ENCODE measurements at places on chromosomes 13 and 19.

- DNase-seq, result no peak
Observed at GRCh38 chr19:50531171-50531612, 17.5 kb upstream of the ASPDH start.

DNA sequence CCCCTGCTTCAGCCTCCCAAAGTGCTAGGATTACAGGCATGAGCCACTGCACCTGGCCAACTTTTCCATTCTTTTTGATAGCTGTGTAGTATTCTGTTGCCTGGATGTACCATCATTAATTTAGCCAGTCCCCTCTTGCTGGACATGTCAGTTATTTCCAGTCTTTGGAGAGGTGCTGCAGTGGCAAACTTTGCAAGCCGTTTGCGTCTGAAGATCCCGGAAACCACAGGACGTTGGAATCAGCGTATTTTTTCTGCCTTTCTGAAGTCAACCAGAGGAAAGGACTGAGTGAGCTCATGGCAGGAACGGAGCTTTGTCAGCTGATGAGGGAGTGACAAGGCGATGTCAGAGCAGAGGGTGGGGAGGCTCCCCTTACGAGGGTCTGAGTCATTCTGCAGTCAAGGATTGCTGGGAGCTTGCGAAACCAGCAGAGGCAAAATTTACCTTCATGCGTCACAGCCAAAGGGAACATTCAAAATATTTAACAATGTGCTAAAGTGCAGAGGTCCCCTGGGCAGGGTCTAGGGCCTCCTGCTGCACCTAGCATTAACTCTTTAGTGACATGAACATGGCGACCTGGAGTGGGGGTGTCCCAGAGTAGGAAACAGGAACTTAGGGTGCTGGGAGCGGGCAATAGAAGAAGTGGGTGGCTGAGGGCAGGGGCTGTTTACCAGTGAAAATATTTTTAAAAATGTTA lies 5.6 kb downstream of the C5AR1 start:
- DNase-seq, result peak; percentile 37

- no peak for DNase-seq
Observed at GRCh38 chr13:24272452-24273161, 36.8 kb upstream of the C1QTNF9 start.

- DNase-seq, result no peak
Observed at GRCh38 chr19:41415154-41415571, 12.0 kb downstream of the B3GNT8 start.

- no peak for DNase-seq
Observed at GRCh38 chr19:47381121-47381520, 32.0 kb downstream of the DHX34 start.

- DNase-seq, result peak; percentile 87
Observed at GRCh38 chr13:23466144-23467002, 32.9 kb upstream of the SACS start.

GRCh38 chr19:3162418-3163229 lies 15.9 kb upstream of the S1PR4 start:
- no peak for DNase-seq

GRCh38 chr13:40779049-40779448 lies 8.1 kb upstream of the MRPS31 start:
- DNase-seq, result no peak

DNA sequence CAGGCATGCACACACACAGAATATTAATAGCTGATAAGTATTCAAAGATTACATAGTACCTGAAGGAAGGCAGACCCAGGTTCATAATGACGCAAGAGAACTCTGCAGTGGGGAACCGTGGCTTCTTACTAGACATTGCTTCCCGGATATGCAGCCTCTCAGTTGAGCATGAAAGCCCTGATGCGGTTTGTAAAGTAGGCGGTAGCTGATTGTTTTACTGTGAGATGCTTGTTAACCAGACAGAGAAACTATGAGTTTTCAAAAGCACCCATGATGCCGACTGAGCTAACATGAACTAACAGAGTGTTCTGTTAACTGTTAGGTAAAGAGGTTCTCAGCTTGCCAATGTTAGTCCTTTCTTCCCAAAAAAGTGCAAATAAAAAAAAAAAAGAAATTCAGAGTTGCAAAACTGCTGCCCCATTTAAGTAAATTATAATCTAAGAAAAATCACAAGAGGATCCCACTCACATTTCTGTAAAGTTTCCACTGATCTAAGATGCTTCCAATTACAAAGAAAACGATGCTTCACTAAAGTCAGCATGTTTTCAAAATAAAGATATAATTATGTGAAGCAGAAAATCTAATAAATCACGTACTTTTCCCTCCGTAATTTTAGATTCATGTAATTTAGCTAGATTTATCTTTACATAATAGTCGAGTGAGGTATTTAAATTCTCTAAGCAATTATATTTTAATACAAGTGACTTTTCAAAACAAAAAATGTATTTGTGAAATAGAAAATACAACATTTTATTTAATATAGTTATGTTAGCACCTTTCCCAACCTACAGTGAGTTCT lies 2.2 kb downstream of the FLT1 start:
- no peak for DNase-seq

- DNase-seq, result no peak
Observed at GRCh38 chr13:102825921-102826706, 19.7 kb upstream of the ERCC5 start.

DNA sequence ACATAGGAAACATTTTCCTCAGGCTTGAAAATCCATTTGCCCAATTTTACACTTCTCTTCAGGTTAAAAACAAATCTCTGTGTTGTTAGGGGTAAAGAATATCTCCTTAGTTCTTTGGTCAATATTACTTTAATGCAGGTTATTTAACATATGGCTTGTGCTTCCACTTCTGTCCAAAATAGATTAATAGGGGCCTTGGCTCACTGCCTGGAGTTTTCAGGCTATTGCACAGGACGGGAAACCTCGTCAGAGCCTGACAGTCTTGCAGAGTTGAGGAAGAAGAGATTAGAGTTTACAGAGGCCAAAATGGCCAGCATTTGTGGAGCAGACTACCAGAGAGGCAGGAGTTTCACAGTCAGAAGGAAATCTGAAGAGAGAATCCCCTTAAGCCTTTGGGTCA lies 863.9 kb upstream of the GPC6 start:
- peak; percentile 20 for DNase-seq

- peak; percentile 43 for DNase-seq
Observed at GRCh38 chr19:39352381-39353255, 10.4 kb downstream of the SAMD4B start.

GRCh38 chr19:21694171-21694906 lies 73.0 kb downstream of the ZNF100 start:
- no peak for DNase-seq

- DNase-seq, result no peak
Observed at GRCh38 chr13:113809934-113810333, 50.9 kb downstream of the TMEM255B start.

- no peak for DNase-seq
Observed at GRCh38 chr19:48454150-48454730, 1.1 kb upstream of the KCNJ14 start.

DNA sequence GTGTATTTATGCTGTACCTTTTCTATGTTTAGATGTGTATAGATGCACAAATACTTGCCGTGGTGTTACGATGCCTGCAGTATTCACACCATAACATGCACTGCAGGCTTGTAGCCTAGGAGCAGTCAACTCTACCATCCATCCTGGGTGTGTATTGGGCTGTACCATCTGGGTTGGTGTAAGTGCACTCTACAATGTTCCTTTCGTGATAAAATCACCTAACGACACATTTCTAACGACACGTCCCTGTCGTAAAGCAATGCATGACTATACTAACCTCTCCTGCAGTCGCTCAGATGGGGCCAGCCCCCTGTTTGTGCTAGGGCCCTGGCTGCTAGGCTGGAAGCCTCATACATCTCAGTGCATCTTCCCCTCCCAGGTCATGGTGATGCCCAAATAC lies 18.4 kb downstream of the CD177 start:
- DNase-seq, result no peak

DNA sequence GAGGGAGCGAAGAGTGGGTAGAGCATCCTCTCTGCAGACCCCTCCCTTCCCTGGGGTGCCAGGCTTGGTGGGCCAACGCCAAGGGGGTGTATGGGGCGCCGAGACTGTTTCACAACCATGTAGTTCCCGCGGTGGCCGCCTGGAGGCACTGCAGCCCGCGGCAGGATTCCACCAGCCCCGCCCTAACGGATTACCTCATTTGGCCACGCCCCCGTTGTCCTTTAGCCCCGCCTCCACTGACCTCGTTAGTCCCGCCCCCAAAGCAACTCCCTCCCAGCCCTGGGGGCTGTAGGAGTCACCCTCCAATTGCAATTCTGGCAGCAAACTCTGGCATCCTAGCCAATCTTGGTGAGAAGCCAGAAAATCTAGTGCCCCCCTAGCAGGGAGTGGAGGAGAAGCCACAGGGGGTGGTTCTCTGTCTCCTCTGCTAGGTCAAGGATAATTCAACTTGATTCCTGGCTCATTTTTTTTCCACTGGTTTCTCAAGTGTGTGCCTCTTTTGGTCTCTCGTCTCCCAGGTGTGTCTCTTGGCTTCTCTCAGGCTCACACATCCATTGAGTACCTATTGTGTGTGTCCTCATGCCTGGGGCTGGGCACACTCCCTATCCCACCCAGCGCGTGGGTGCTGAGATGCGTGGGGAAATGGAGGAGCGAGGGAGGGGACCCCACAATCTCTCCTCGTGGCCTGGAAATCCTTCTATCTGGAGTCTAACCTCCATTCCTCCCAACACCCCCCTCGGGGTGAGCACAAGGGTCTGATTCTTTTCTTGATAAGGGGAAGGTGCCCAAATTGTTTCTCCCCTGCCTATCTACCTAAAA lies 2.0 kb downstream of the OLFM2 start:
- peak; percentile 80 for DNase-seq

DNA sequence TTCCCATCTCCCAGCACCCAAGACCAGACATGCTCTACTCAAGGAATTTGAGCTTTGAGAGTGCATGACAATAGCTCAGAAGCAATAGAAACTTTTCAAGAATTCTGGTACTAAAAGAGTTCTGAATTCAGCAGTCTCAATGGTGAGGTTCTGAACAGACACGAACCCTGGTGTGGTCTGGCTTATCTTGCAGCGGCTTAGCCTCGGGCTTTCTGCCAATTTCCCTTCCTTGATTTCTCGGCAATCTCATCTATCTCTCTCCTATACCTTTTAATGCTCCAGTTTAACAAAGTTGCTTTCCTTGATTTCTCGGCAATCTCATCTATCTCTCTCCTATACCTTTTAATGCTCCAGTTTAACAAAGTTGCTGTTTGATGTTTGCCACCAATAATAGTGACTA lies 174.6 kb downstream of the SPRY2 start:
- no peak for DNase-seq

GRCh38 chr13:44276061-44276460 lies 97.6 kb upstream of the SERP2 start:
- no peak for DNase-seq

GRCh38 chr13:89968470-89968869 lies 1379.0 kb upstream of the MIR17HG start:
- DNase-seq, result no peak

GRCh38 chr13:80296638-80297037 lies 44.3 kb downstream of the SPRY2 start:
- no peak for DNase-seq

- no peak for DNase-seq
Observed at GRCh38 chr19:17811681-17812080, 9.6 kb downstream of the INSL3 start.

GRCh38 chr19:14871619-14872230 lies 14.2 kb downstream of the OR7A17 start:
- DNase-seq, result no peak

GRCh38 chr19:20273951-20274570 lies 107.0 kb downstream of the ZNF486 start:
- no peak for DNase-seq

- DNase-seq, result no peak
Observed at GRCh38 chr13:98782654-98783053, 30.2 kb upstream of the SLC15A1 start.

- no peak for DNase-seq
Observed at GRCh38 chr13:97226788-97227627, 4.9 kb downstream of the MBNL2 start.

DNA sequence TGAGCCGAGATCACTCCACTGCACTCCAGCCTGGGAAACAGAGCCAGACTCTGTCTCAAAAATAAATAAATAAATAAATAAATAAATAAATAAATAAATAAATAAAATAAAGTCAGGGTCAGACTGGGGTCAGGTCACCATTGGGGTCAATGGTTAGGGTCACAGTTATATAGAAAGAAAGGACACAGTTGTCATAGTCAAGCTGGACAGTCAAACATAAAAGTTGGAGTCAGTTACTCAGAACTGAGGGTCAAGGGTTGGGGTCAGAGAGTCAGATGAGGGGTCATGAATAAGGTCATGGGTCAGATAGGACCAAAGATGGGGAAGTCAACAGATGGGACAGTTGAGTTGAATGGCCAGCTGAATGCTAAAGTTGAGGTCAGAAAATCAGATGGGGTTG lies 16.7 kb upstream of the EPOR start:
- DNase-seq, result no peak

DNA sequence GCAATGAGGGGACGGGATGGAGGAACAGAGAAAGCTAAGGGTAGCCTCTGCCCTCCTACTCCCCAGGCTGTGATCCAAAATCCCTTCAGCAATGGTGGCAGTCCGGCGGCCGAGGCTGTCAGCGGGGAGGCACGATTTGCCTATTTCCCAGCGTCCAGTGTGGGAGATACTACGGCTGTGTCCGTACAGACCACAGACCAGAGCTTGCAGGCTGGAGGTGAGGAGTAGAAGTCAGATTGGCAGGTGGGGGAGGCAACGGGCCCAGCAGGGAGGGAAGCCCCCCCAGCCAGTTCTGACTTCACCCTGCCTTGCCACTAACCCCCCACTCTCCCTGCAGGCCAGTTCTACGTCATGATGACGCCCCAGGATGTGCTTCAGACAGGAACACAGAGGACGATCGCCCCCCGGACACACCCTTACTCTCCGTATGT lies 1.6 kb downstream of the USF2 start:
- no peak for DNase-seq

- DNase-seq, result peak; percentile 90
Observed at GRCh38 chr19:49690656-49691242, at the start of gene CPT1C. Gene CPT1C, plus strand, starts transcription at chr19:49691116. Its CDS starts 1,137 bp downstream, at chr19:49692253.

- DNase-seq, result no peak
Observed at GRCh38 chr13:78323040-78323439, 280.3 kb downstream of the POU4F1 start.

DNA sequence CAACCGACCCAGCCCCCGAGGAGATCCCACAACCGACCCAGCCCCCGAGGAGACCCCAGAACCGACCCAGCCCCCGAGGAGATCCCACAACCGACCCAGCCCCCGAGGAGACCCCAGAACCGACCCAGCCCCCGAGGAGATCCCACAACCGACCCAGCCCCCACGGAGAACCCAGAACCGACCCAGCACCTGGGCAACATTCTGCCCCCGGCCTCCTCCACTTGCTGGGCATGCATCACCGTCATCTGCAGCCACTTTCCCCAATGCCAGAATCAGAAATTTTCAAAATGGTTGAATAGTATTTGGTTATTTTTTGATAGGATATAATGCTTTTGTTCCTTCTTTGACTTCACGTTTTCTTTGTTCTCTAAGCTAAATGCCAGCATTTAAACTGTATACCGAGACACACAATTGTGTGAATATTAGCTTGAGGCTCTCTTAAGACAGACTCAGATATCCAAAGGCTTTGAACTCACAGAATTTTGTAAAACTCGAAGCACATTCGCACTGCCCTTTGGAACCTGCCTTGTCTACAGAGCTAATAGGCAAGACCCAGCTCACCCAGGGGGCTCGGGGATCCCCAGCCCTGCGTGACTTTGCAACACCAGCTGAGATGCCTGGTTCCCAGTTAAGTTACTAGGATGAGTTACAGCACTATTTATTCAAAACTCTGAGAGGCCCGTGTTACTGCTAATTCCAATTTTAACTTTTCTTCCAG lies 15.5 kb upstream of the RASA3 start:
- no peak for DNase-seq
